ENCODE measurements at places on chromosomes 12 and 14. TPM values are rescaled to one million over a fixed set of nuclear protein-coding genes. Genes with fewer than 3 reads are reported as not detected.
A peak's percentile ranks its signal among the peaks of the same experiment; 100 is the strongest.

Gene DAO
- not detected for polyA plus RNA-seq

Gene HCFC2
- 9.3 TPM for polyA plus RNA-seq

Gene GPR132
- 17.1 TPM for polyA plus RNA-seq

Gene CPM
- polyA plus RNA-seq, result 4.6 TPM

Gene RNASE7
- not detected for polyA plus RNA-seq

Gene TSPAN19
- not detected for polyA plus RNA-seq

Gene PTPRR
- polyA plus RNA-seq, result not detected

Gene SOAT2
- not detected for polyA plus RNA-seq

Gene AKAP5
- not detected for polyA plus RNA-seq

Gene WIF1
- not detected for polyA plus RNA-seq

Gene GLT1D1
- 0.08 TPM for polyA plus RNA-seq

DNA sequence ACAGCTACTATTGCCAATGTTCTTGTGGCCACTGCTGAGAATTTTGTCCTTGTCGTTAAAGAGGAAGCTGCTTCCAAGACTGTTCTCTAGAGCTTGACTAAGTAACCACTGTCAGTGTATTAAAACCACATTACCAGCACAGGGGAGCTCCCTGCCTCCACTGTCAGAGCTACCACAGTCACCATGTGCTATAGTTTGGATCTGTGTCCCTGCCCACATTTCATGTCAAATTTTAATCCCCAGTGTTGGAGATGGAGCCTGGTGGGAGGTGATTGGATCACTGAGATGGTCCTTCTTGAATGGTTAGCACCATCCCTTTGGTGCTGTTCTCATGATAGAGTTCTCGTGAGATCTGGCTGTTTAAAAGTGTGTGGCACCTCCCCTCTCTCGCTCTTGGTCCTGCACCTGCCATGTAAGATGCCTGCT, 23.2 kb upstream of the RAP1B start:
- no peak overlapping the region for H3K4me3 ChIP-seq
- no peaks in the 10 kb centered on the region for H3K36me3 ChIP-seq
- H3K4me1 ChIP-seq, result peaks cover 27% of the 10 kb centered on the region
- H3K27me3 ChIP-seq, result no peaks in the 10 kb centered on the region
- no peak for DNase-seq
- H3K27ac ChIP-seq, result no peak overlapping the region

DNA sequence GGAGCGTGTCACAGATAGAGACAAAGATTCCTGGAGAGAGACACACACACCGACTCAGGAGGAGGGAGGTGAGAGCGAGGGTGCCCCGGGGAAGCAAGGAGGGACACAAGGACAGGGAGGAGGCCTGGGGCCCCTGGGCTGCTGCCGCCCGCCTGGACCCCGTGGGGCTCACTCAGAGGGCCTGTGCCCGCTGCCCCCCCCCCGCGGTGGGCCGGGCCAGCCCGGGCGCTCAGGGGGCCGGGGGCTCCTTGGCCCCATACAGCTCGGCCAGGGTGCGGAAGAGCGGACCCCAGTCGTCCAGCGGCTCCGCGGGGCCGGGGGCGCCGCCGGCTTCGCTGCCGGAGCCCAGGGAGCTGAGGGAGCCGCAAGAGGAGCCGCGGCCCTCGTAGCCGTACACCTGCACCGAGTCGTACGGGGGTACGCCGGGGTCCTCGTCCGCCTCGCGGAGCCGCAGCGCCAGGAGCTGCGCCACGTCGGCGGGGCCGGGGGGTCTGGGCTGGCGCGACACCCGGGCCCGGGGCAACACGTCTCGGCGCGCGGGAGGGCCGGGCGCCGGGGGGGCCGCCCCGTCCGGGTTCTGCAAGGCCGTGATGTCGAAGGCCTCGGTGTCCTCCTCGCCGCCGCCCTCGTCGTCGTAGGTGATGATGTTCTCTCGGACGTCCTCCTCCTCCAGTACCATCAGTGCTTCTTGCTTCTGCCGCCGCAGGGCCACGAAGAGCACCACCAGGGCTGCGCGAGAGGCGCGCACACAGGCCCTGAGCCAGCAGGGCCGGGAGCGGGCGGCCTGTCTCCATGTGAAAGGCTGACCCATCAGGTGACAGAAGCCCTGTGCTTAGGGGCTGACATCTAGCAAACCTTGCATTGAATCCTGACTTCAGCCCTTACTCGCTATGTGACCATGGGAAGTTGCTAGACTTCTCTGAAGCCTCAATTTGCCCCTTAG, 6.0 kb downstream of the PSMB11 start:
- H3K27ac ChIP-seq, result no peak overlapping the region
- H3K4me1 ChIP-seq, result no peaks in the 10 kb centered on the region
- no peaks in the 10 kb centered on the region for H3K27me3 ChIP-seq
- no peak for DNase-seq
- no peak overlapping the region for H3K4me3 ChIP-seq

- H3K4me3 ChIP-seq, result no peak overlapping the region
- no peaks in the 10 kb centered on the region for H3K27me3 ChIP-seq
- no peak for DNase-seq
These were observed 105.8 kb downstream of the SAMD4A start for GRCh38 chr14:54672688-54673087.

DNA sequence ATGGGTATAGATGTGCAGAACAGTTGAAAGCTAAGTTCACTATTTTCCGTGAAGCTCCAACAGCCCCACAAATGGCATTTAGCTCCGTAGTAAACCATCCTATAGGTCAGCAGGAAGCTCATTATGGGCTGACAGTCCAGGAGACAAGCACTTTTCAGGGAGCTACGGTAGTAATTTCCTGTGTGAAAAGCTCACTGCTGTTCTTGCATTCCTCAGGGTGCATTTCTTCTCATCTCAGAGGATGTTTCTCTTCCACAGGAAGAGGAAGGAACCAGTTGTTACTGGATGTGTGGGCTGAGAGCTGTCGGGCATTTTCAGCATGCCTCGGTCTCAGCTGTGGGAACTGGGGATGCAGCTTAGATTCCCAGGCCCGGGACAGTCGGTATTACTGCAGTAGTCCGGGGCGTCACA, 72.8 kb downstream of the GALNT4 start:
- no peak for DNase-seq
- H3K27ac ChIP-seq, result no peak overlapping the region
- H3K4me1 ChIP-seq, result no peaks in the 10 kb centered on the region
- H3K4me3 ChIP-seq, result no peak overlapping the region
- peaks cover 10% of the 10 kb centered on the region for H3K36me3 ChIP-seq
- H3K27me3 ChIP-seq, result no peaks in the 10 kb centered on the region

- no peak for DNase-seq
- H3K36me3 ChIP-seq, result no peaks in the 10 kb centered on the region
- no peak overlapping the region for H3K4me3 ChIP-seq
- H3K4me1 ChIP-seq, result no peaks in the 10 kb centered on the region
- H3K27me3 ChIP-seq, result no peaks in the 10 kb centered on the region
These were observed 1441.9 kb upstream of the FLRT2 start for GRCh38 chr14:84087986-84088531.

GRCh38 chr12:58811346-58811745, 109.0 kb downstream of the LRIG3 start:
- no peaks in the 10 kb centered on the region for H3K27me3 ChIP-seq
- no peak overlapping the region for H3K27ac ChIP-seq
- no peaks in the 10 kb centered on the region for H3K4me1 ChIP-seq
- no peaks in the 10 kb centered on the region for H3K36me3 ChIP-seq
- H3K4me3 ChIP-seq, result no peak overlapping the region
- DNase-seq, result no peak

- H3K27ac ChIP-seq, result no peak overlapping the region
- H3K27me3 ChIP-seq, result no peaks in the 10 kb centered on the region
- H3K4me1 ChIP-seq, result no peaks in the 10 kb centered on the region
These were observed 213.5 kb downstream of the PELI2 start for GRCh38 chr14:56331592-56332216.

- H3K36me3 ChIP-seq, result no peaks in the 10 kb centered on the region
- H3K4me1 ChIP-seq, result no peaks in the 10 kb centered on the region
- DNase-seq, result no peak
- no peak overlapping the region for H3K4me3 ChIP-seq
- no peak overlapping the region for H3K27ac ChIP-seq
These were observed 110.4 kb upstream of the FZD10 start for GRCh38 chr12:130051900-130052299.

- no peaks in the 10 kb centered on the region for H3K4me1 ChIP-seq
- DNase-seq, result peak; percentile 44
- no peak overlapping the region for H3K27ac ChIP-seq
- no peak overlapping the region for H3K4me3 ChIP-seq
- H3K36me3 ChIP-seq, result no peaks in the 10 kb centered on the region
These were observed 48.3 kb downstream of the NFKBIA start for GRCh38 chr14:35355981-35356841.

- no peaks in the 10 kb centered on the region for H3K27me3 ChIP-seq
- H3K27ac ChIP-seq, result no peak overlapping the region
- peaks cover 28% of the 10 kb centered on the region for H3K4me1 ChIP-seq
- no peak for DNase-seq
- H3K4me3 ChIP-seq, result no peak overlapping the region
- H3K36me3 ChIP-seq, result peaks cover 77% of the 10 kb centered on the region
These were observed 6.2 kb downstream of the MYL6 start for GRCh38 chr12:56164345-56164729.

DNA sequence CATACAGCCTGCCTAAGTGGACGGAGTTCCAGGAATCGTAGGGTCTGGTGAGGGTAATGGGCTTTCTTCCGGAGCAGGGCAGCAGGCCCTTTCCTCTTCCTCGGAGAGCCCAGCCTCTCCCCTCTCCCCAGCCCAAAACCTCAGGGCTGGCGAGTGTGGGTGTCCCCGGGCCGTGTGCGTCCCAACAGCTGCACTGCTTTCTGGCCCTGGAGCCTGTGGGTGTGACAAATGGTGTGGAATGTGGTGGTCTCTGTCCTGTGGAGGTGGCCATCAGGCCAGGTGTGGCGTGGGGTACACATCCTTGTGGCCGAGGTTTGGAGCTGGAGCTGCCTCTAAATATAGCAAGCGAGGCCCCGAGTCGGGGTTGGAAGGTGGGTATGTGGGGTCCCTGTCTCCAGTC, 8.5 kb downstream of the ORAI1 start:
- no peaks in the 10 kb centered on the region for H3K27me3 ChIP-seq
- H3K4me1 ChIP-seq, result peaks cover 74% of the 10 kb centered on the region
- H3K27ac ChIP-seq, result peak overlapping the region; percentile 29
- no peak for DNase-seq

GRCh38 chr14:21384494-21384851, 654 bp upstream of the SUPT16H start:
- peaks cover 4% of the 10 kb centered on the region for H3K36me3 ChIP-seq
- peak overlapping the region; percentile 94 for H3K27ac ChIP-seq
- H3K4me1 ChIP-seq, result peaks cover 38% of the 10 kb centered on the region

- H3K4me3 ChIP-seq, result no peak overlapping the region
- no peaks in the 10 kb centered on the region for H3K36me3 ChIP-seq
- no peak for DNase-seq
- no peaks in the 10 kb centered on the region for H3K4me1 ChIP-seq
- H3K27ac ChIP-seq, result no peak overlapping the region
- H3K27me3 ChIP-seq, result no peaks in the 10 kb centered on the region
These were observed 53.9 kb upstream of the NUDT4 start for GRCh38 chr12:93323625-93324329.

- H3K36me3 ChIP-seq, result no peaks in the 10 kb centered on the region
- no peaks in the 10 kb centered on the region for H3K4me1 ChIP-seq
- H3K27me3 ChIP-seq, result no peaks in the 10 kb centered on the region
These were observed 252.3 kb upstream of the AVPR1A start for GRCh38 chr12:63403256-63403655.

DNA sequence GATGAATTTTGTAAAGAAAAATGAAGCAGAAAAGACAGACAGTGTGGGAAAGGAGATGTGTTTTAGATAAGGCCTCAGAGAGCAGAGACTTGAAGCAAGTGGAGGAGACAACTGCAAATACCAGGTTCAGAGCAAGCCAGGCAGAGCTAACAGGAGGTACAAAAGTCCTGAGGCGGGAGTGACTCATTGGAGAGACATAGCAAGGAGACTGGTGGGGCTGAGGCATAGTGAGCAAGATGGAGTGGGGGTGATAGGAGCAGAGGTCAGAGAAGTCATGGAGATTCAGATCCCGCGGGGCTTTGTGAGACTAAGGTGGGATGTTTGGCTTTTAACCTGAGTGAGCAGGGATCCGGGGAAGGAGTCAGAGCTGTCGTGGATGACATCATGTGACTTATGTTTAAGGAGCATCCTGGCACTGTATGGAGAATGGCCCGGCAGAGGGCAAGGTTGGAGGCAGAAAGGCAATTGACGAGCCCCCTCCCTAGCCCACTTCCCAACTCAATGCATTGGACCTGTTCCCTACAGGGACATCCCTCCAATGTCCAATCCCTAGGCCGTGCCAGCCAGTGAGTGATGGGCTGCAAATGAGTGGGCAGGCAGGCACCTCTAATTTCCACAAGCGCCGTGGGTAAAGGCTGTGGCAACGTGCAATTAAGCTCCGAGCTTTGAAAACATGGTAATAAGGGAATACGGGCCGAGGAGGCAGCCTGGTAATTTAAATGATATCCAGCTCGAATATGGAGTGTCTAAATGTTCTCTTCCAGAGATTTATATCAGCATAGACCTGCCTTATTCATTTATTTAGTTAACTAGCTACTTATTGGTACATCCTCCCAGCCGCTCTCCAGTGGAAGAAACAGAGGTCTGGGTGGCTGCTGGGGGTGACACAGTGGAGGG, 206.8 kb upstream of the LHX5 start:
- H3K36me3 ChIP-seq, result no peaks in the 10 kb centered on the region
- H3K4me3 ChIP-seq, result no peak overlapping the region
- no peak for DNase-seq
- no peak overlapping the region for H3K27ac ChIP-seq
- no peaks in the 10 kb centered on the region for H3K27me3 ChIP-seq

GRCh38 chr14:68418174-68419118, 374.4 kb downstream of the ZFP36L1 start:
- H3K4me1 ChIP-seq, result peaks cover 4% of the 10 kb centered on the region
- H3K36me3 ChIP-seq, result no peaks in the 10 kb centered on the region
- H3K27me3 ChIP-seq, result no peaks in the 10 kb centered on the region

- no peaks in the 10 kb centered on the region for H3K36me3 ChIP-seq
- DNase-seq, result no peak
- H3K4me1 ChIP-seq, result peaks cover 12% of the 10 kb centered on the region
- no peak overlapping the region for H3K27ac ChIP-seq
- peaks cover 2% of the 10 kb centered on the region for H3K27me3 ChIP-seq
- no peak overlapping the region for H3K4me3 ChIP-seq
These were observed 62.3 kb downstream of the SPRING1 start for GRCh38 chr12:116675339-116676107.

GRCh38 chr14:99728231-99728920, 44.3 kb downstream of the CYP46A1 start:
- no peak overlapping the region for H3K4me3 ChIP-seq
- H3K36me3 ChIP-seq, result no peaks in the 10 kb centered on the region
- DNase-seq, result no peak
- no peak overlapping the region for H3K27ac ChIP-seq
- peaks cover 10% of the 10 kb centered on the region for H3K4me1 ChIP-seq
- H3K27me3 ChIP-seq, result no peaks in the 10 kb centered on the region

DNA sequence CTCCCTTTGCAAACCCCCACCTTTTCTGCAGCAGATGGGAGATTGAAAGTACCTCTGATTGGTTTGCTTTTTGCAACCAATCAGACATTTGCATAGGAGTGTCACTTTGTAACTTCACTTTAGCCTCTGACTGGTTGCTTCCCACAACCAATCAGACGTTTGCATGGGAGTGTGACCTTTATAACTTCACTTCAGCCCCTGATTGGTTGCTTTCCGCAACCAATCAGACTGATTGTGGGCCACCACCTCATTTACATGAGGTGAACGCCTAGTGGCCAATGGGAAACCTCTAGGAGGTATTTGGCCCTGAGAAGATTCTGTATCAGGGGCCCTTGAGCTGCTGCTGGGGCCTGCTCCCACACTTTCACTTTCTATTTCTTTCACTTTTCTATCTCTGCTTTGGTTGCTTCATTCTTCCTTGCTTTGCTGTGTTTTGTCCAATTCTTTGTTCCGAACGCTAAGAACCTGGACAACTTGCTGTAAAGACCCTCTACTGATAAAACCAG, 106.0 kb upstream of the PRICKLE1 start:
- H3K4me1 ChIP-seq, result no peaks in the 10 kb centered on the region
- no peak overlapping the region for H3K4me3 ChIP-seq
- H3K36me3 ChIP-seq, result no peaks in the 10 kb centered on the region
- no peak overlapping the region for H3K27ac ChIP-seq

All from CD4-positive, CD25-positive, alpha-beta regulatory T cell (primary cell).